ENCODE measurements at places on chromosomes 2 and 18.

- DNase-seq, result no peak
Observed at GRCh38 chr2:214436470-214436869, 25.6 kb downstream of the VWC2L start.

- DNase-seq, result no peak
Observed at GRCh38 chr2:102083393-102083703, 59.2 kb upstream of the IL1R1 start.

DNA sequence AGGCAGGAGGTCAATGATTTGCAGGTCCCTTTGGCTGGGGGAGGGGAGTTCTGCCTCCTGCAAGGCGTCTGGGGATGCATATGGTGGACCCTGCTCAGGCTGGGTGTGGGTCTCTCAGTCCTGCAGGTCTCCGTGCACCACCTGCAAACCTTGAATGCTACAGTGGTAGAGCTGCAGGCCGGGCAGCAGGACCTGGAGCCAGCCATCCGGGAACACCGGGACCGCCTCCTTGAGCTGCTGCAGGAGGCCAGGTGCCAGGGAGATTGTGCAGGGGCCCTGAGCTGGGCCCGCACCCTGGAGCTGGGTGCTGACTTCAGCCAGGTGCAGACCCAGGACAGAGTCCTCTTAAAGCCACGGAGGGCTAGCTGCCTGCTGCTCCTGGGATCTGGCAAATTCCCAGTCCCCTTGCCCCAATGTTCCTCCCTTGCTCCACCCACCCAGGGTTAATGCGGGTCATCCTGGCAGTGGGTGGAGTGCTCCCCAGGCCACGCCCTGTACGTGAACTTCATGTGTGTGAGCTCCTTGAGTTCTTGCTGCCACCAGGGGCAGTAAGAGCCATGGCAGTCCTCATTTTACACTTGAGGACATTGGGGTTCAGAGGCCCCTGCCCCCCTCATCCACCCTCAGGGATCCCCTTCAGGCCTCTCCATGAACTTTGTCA lies 3.1 kb downstream of the PROM2 start:
- DNase-seq, result no peak

DNA sequence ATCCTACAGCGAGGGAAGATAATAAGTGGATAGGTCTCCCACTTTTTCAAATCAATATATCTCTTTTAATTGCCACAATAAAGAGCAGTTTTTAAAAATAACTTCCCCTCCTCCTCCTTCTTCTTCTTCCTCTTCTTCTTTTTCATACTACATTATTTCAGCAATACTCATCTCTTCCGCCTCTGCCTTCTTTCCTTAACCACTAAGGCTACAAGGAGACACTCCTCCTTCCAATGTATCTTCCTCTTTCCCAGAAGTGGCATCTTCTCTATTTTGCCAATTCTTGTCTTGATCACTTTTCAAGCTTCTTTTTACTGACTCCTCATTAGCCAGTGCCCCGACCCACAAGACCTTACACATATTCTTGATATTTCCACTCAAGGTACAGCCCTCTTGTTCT lies 546.6 kb upstream of the CHAC2 start:
- no peak for DNase-seq

DNA sequence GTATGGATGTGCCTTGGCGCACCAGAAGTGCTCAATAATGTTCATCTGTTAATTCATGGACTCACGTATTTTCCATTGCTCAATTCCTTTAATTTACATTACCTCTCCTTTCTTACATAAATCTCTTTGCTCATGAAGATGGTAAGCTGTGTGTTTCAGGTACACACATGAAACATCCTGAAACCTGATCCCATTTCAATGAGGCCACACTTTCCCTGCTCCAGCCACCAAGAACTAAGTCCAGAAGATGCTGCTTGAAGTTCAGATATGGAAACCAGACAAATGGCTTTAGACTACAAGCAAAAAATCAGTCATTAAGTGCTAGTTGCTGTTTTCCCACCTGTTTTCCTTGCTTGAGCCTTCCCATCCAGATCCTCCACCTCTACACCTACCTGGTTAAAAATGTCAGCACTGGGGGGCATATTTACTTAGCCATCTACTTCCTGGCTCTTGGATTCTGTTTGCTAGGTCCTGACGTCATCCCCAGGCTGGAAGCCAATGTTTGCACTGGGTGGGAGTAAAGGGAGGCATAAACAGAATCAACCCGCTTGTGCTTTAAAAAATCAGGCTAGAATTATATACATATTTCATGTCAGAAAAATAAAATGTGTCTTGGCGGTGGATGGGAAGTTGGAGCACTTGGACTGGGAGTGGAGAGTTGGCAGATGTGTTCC lies 309.7 kb downstream of the OSR1 start:
- DNase-seq, result no peak

All from stimulated activated CD8-positive, alpha-beta memory T cell treated with anti-CD3 and anti-CD28 coated beads, Interleukin-7, amount 100 ng/mL, for 24 hours (primary cell).